Natural killer cell (primary cell): ENCODE measurements at places on chromosomes 13 and 19. TPM values are rescaled to one million over a fixed set of nuclear protein-coding genes. Genes with fewer than 3 reads are reported as not detected.

The IGFL3 gene
- total RNA-seq = not detected

- no peaks in the 10 kb centered on the region for H3K4me1 ChIP-seq
- no peaks in the 10 kb centered on the region for H3K36me3 ChIP-seq
Observed at GRCh38 chr13:26677156-26677555, 83.4 kb downstream of the GPR12 start.

The NCCRP1 gene
- not detected for total RNA-seq

- peak; percentile 72 for DNase-seq
- H3K36me3 ChIP-seq = no peaks in the 10 kb centered on the region
- peak overlapping the region; percentile 9 for H3K4me3 ChIP-seq
Observed at GRCh38 chr19:51441410-51442390, 16.6 kb downstream of the SIGLEC8 start.

DNA sequence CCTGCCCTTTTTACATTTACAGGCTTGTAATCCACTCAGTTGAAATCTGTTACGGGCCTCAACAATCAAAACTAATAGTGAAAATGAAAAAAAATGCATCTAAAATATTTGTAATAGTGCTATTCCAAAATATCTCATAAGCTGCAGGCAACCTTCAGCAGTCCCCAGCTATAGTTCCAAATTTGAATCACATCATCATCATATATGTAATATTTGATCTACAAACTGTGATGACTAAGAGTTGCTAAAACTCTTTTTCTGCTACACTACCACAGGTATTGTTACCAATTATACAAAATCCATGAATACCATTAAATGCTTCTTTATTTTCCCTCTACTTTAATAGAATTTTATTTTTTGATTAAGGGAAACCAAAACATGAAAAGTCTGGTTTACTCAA lies 121.4 kb upstream of the RFC3 start:
- H3K27ac ChIP-seq = no peak overlapping the region
- H3K36me3 ChIP-seq = no peaks in the 10 kb centered on the region
- H3K27me3 ChIP-seq = no peaks in the 10 kb centered on the region
- H3K4me3 ChIP-seq = no peak overlapping the region
- DNase-seq = no peak

The NLRP7 gene
- total RNA-seq = not detected

The SPART gene
- total RNA-seq = 29.2 TPM

The KLK15 gene
- total RNA-seq = not detected
